8988T (cell line): ENCODE measurements at places on chromosomes 4 and X.

DNA sequence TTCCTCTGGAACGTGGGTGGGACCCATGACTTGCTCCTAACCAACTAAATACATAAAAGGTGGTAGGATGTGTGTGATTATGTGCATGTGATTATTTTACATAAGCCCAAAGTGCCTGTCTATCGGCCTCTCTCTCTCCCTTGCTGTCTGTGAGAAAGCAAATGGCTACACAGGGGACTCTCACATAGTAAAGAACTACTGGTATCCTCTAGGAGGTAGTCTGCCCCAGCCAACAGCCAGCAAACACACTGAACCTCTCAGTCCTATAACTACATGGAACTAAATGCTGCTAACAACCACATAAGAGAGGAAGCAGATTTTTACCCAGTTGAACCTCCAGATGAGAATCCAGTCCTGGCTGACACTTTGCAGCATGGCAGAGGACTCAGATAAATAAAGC, 1249.4 kb downstream of the ADGRL3 start:
- no peak for DNase-seq

GRCh38 chr4:80101792-80102116, 28.7 kb upstream of the ANTXR2 start:
- no peak for DNase-seq

DNA sequence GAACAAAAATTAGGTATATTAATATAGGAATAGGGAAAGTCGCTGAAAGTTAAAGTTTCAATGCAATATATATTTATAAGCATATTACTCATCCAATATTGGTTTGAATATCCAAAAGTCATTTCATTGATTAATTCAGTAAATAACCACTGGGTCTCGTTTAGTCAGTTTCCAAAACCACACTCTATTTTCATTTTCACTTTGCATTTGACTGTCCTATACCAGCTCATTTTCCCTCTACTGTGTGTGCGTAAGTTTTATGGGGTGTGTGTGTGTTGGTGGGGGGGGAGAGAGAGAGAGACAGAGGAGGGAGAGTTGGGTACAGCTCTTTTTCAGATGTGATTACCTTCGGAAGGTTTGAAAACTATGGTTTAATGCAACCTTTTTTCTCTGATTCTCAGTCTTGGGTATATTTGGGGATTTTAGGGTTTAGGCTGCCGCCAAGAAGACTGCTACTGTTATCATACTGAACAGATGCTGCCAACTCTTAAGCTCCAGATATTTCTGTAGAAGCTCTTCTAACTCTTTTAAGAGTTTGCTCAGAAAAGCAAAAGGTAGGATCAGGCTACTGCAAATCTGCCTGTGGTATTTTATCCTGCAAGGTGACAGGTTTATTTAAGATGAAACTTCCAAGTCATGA, 1427.4 kb downstream of the PCDH7 start:
- no peak for DNase-seq

- no peak for DNase-seq
Observed at GRCh38 chr4:2805712-2806389, 13.0 kb downstream of the SH3BP2 start.
